Activated T-helper 1 cell treated with anti-CD3 and anti-CD28 coated beads, Interleukin-2, amount 50 U/mL, for 16 hours (primary cell): ENCODE measurements at places on chromosomes 2 and 18.

GRCh38 chr18:1965016-1965415 is 606.3 kb downstream of the METTL4 start:
- no peak for DNase-seq

- DNase-seq: no peak
These were observed 230.6 kb downstream of the DOK6 start for GRCh38 chr18:69631281-69631680.

GRCh38 chr2:37561615-37562569 is 109.5 kb downstream of the CDC42EP3 start:
- no peak for DNase-seq

DNA sequence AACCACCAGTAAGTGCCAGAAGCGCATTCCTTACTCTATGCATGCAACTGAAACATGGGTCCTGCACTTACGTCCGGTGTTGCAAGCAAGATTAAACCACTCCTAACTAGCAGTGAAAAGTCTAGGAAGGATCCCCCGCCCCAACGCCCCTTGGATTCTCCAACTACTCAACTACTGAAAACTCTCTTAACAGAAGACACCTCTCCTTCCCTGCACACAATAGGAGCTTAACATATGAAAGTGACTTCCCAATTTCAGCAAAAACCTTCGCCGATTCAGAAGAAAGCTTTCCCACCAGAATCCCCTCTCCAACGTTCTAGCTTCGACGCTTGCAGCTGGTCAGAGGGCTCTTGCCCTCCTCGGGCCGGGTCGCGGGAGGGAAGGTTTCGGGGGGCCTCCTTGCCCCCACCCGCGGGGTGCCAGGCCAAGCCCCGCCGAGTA is 578 bp downstream of the IWS1 start:
- no peak for DNase-seq

DNA sequence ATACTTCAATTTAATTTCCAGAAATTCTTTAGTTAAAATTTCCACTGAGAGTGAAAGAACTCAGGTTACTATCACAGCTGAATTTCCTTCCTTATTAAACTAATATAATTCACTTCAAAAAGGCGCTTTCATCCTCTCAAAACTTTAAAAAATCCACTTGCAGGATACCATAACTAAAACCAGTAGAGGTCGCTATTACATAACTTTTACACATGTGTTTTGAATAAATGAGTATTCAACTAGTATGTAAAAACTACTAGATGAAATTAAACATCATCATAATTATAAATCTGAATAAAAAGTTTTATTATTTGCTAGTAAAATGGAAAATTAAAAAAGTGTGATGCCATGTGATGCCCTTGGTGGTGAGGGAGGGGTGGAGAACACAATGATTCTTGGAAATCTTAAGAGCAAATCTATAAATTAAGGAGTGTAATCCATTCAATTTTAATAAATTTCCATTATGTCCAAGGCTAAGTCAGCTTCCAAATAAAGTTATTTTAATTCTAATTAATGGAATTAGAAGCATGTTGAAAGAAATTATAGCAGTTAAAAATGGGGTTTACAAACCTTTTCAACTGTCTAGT is 61.4 kb downstream of the SOS1 start:
- DNase-seq: no peak

GRCh38 chr18:10405014-10405493 is 49.4 kb upstream of the APCDD1 start:
- no peak for DNase-seq

DNA sequence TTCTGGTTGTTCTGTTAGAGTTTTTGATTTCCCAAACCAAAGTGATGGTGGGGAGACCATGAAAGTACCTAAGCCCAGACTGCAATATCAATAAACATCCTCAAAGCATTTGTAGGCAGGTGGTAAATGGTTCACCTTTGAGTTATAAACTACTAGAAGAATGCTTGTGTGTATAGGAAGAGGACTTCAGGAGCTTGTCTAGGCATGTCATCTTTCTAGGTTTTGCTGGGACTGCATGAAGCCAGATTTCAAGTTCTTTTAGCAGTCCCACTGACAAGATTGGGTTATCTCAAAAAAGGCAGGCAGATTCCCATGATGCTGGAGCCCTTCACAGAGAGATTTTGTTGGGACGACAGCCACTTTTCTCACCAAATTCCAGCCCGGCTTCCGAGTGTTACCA is 135.3 kb downstream of the KCNE4 start:
- no peak for DNase-seq

- DNase-seq: no peak
These were observed 118.1 kb upstream of the MGAT5 start for GRCh38 chr2:134135793-134136192.

- DNase-seq: no peak
These were observed 625.6 kb downstream of the EPHA4 start for GRCh38 chr2:220946552-220946951.

DNA sequence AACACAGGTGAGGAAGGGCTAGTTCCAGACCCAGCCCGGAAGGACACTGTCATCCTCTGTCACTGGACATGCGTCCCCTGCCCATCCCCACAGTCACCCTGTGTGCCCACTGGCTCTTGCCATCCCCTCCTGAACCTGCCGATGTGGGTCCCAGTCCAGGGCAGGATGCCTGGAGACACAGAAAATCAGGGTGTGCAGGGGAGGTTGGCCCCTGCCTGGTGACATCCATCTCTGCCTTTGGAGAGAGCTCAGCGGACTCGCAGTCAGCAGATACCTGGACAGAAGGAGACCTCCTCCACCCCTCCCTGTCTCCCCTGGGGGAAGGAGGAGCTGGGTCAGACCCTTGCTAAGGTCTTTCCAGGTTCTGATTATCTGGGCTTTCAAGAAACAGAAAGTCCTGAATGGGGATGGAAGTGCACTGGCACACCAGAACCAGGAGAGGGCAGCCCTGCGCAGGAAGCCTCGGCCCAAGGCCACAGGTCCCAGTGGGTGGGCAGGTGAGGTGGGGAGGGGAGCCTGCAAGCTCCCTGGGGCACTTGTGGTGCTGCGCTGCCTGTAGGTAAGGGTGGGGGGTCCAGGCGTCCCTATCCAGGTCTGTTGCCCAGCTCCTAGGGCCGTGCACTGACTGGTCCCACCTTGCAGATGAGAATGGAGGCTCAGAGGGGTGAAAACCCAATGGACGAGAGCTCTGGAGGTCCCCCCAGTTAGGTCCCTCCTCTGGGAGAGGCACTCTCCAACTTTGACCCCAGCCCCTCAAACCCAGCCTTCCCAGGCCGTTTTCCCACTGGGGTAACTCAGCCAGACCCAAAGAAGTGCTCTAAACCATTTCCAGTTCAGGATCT is 9.7 kb upstream of the OTOS start:
- DNase-seq: no peak

DNA sequence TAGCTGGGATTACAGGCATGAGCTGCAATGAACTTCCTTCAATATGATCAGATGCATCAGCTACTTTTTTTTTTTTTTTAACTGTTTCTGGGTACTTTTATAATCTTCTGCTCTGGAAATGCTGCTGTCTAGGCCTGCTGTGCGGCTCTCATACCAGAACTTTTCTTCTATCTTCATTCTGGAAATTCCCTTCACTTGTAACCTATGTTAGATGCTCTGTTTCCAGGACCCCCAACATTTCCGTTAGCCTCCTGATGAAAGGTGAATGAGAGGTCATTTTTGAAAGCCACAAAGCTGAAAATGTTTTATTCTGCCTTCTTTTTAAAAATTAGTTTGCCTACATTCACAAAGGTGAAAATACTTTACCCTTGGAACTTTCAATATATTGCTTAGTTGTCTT is 8.6 kb downstream of the AGFG1 start:
- DNase-seq: no peak

DNA sequence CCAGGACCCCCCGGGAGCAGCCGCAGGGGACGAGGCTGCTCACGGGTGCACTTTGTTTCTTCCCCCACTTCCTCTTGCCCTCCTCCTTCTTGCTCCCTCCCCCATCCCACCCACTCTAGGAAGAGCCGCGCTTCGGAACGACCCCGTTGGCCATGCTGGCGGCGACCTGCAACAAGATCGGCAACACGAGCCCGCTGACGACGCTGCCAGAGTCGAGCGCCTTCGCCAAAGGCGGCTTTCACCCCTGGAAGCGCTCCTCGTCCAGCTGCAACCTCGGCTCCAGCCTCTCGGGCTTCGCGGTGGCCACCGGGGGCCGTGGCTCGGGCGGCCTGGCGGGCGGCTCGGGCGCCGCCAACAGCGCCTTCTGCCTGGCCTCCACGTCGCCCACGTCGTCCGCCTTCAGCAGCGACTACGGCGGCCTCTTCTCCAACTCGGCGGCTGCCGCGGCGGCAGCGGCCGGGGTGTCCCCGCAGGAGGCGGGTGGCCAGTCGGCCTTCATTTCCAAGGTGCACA is 1.3 kb downstream of the SP9 start:
- no peak for DNase-seq

- no peak for DNase-seq
These were observed 148.0 kb downstream of the HDAC4 start for GRCh38 chr2:239252801-239253200.

- no peak for DNase-seq
These were observed 134.2 kb upstream of the NOL4 start for GRCh38 chr18:34358923-34359322.

DNA sequence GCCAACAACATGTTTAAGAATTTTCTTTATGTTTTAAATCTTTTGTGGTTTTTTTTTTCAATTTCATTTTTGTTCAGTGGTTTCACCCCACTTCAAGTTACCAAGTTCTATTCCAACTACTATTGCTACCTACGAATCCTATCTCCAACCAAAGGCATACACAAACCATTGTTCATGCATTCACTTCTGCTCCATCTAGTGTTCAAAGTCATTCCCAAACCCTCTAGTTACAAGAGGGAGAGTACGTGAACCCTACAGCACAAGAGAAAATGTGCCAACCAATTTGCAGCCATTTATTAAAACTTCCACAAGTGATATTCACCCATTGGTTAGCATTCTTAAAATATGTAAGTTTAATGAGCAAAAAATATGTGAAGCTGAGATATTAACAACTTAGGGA is 295.1 kb upstream of the KYNU start:
- DNase-seq: no peak

- no peak for DNase-seq
These were observed 19.1 kb upstream of the MC4R start for GRCh38 chr18:60391571-60392226.

DNA sequence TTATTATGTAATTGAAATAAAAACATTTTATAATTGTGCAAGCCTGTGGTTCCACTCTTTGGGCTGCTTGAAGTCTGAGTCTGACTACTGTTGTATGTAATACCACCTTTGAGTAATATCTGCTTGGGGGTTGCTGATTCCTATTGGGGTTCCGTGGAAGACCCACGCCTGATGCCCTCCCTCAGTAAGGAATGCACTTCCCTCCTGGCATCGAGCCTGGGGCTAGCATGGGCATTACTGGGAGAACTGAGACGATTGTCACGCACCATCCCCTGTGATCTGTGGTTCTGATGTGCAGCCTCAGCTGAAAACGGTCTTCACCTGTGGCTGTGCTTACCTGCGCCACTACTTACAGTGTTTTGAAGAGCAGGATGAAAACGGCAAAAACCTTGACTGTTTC is 32.7 kb upstream of the RBM44 start:
- no peak for DNase-seq

DNA sequence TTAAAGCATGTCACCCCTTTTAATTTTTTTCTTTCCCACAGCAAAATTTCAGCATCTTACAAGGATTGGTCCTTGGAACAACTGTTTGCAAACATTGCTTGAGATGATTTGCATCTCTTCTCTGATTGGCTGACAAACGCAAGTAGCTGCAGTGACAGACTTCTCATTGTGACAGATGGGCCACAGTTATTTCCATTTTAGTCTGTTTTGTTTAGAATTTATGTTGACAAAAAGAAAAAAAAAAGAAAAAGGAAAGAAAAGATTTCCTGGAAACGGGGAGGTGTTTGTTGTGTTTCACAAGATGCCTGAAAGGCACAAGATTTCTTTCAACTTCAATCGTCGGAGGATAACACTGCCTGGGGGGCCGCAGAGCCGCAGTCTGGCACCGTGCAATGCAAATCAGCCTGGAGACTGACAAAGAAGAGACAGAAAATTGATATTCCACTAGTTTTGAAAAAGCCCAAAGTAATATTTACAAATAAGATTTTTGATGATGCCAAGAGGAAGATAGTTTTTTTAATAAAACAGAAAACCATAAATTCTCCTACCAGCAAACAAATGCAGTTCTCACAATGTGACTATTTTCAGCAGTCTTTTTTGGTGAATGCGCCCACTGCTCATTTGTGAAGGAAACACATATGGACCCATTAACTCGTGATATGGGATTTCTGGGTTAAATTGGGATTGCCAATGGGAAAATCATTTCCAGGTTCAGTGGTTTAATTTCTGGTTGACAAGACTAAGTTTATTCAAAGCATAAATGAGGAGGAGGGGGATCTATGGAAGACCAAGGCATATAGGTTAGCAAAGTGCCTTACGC is 296.2 kb upstream of the SMIM21 start:
- DNase-seq: no peak

GRCh38 chr2:58081000-58081399 is 34.4 kb downstream of the VRK2 start:
- no peak for DNase-seq

GRCh38 chr2:171210216-171210863 is 49.6 kb upstream of the TLK1 start:
- DNase-seq: no peak

GRCh38 chr18:53819174-53819573 is 405.3 kb downstream of the MBD2 start:
- no peak for DNase-seq

- DNase-seq: no peak
These were observed 122.9 kb downstream of the TXNL1 start for GRCh38 chr18:56515522-56515921.

DNA sequence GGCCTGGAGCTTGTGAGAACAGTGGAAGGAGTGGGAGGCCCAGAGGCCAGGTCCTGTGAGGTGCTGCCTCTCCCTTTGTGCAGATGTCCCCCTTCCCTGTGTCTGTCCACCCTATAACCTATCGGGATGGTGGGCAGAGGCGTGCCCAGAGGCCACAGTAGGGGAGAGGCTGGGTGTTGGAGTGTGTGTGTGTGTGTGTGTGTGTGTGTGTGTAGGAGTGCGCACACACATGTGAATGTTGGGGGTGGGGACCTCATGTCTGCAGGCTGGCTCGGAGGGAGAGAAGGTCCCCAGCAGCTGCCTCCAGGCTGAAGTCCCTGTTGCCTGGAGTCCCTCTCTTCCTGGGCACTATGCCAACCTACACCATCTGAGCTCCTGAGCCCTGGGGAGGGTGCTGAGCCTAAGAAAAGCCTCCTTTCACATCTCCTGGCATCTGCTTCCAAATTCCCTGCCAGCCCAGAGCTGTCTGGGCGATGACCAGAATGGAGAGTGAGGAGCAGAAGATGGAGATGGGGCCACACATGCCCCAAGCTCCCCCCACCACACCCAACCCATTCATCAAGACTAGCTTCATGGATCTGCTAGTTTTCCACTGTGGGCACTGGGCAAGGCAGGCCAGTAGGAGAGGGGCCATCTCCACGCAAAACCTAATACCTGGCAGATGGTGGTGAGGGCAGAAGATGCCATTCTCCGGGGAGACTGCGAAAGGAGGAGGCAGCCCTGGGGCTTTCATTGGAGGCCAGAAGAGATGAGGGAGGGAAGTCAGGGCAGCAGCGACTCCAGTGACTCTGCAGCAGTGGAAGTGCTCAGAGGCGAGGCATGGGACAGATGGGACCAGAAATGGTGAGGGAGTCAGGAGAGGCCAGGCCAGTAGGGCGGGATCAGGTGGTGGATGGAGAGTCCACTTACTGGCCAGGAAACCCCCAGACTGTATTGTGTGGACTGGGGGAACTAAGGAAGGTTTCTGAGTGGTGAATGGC is 20.3 kb downstream of the KCNK3 start:
- no peak for DNase-seq

- DNase-seq: no peak
These were observed 56.8 kb downstream of the ATF2 start for GRCh38 chr2:175111200-175111657.
